ENCODE measurements at places on chromosomes 2 and 18. TPM values are rescaled to one million over a fixed set of nuclear protein-coding genes. Genes with fewer than 3 reads are reported as not detected.

The SERPINB5 gene
- 0.63 TPM for total RNA-seq

The ANKRD30B gene
- total RNA-seq = 0.34 TPM

The UGT1A8 gene
- 12.2 TPM for total RNA-seq

The ZSWIM2 gene
- total RNA-seq = not detected

The CPO gene
- total RNA-seq = 0.73 TPM

The DSEL gene
- total RNA-seq = 1.0 TPM

The FECH gene
- 20.4 TPM for total RNA-seq

The CMPK2 gene
- 9.8 TPM for total RNA-seq

The ENOSF1 gene
- total RNA-seq = 72.0 TPM

The TSHZ1 gene
- total RNA-seq = 22.7 TPM

The IL1RL1 gene
- total RNA-seq = 5.9 TPM

The SLC4A3 gene
- 0.29 TPM for total RNA-seq

The EFEMP1 gene
- 40.8 TPM for total RNA-seq

The NOSTRIN gene
- total RNA-seq = 56.2 TPM

The INPP5D gene
- total RNA-seq = 9.1 TPM

The RDH14 gene
- 17.1 TPM for total RNA-seq

The SLC4A5 gene
- 3.1 TPM for total RNA-seq

The SIX3 gene
- not detected for total RNA-seq

The ALPG gene
- 0.54 TPM for total RNA-seq

The OR6B2 gene
- total RNA-seq = not detected

The POTEF gene
- not detected for total RNA-seq

The CYTIP gene
- 11.5 TPM for total RNA-seq

The CRACDL gene
- 8.0 TPM for total RNA-seq

The POTEI gene
- total RNA-seq = not detected

The LYG1 gene
- total RNA-seq = 1.6 TPM

The STON1 gene
- total RNA-seq = 6.0 TPM

The NEB gene
- 1.1 TPM for total RNA-seq

The MEIS1 gene
- total RNA-seq = 23.2 TPM

The TEX261 gene
- 51.4 TPM for total RNA-seq

The AMER3 gene
- total RNA-seq = 0.16 TPM

The LIPG gene
- 13.8 TPM for total RNA-seq

The SCN7A gene
- 1.6 TPM for total RNA-seq

The M1AP gene
- 0.31 TPM for total RNA-seq

The DTNB gene
- total RNA-seq = 7.2 TPM

The DNER gene
- total RNA-seq = 0.55 TPM

The C2orf80 gene
- not detected for total RNA-seq

The LNPK gene
- 35.3 TPM for total RNA-seq

The NTSR2 gene
- not detected for total RNA-seq

The PTH2R gene
- total RNA-seq = 0.09 TPM

The SKA1 gene
- 7.2 TPM for total RNA-seq

The CDH19 gene
- total RNA-seq = 0.78 TPM

The SETBP1 gene
- 17.8 TPM for total RNA-seq

The MOGAT1 gene
- not detected for total RNA-seq

The LYG2 gene
- not detected for total RNA-seq

The MALL gene
- 672 TPM for total RNA-seq
